ENCODE measurements at places on chromosomes 5 and 9.

- no peak for DNase-seq
These were observed 28.2 kb downstream of the RNF145 start for GRCh38 chr5:159181152-159181551.

GRCh38 chr5:136212252-136212721, 19.3 kb upstream of the SMIM32 start:
- peak; percentile 21 for DNase-seq

GRCh38 chr5:115686051-115686737, 60.4 kb upstream of the TMED7 start:
- no peak for DNase-seq

GRCh38 chr5:99122976-99123375, 194.2 kb upstream of the CHD1 start:
- no peak for DNase-seq

- DNase-seq: no peak
These were observed 18.5 kb upstream of the ERMP1 start for GRCh38 chr9:5851445-5851844.

- DNase-seq: peak; percentile 4
These were observed 337.8 kb downstream of the DEPDC1B start for GRCh38 chr5:60362158-60362557.

DNA sequence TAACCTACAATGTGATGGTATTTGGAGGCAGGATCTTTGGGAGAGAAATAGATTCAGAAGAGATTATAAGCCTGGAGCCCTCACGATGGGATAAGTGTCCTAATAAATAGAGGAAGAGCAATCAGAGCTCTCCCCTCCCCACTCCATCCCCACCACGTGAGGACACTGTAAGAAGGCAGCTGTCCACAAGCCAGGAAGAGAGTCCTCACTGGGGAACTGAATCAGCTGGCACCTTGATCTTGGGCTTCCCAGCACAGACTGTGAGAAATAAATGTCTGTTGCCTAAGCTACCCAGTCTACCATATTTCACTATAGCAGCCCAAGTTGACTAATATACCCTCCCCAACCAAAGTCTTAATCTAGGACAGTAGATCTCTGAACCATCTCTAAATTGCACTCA, 118.1 kb downstream of the SUSD1 start:
- no peak for DNase-seq

- no peak for DNase-seq
These were observed 138.1 kb downstream of the C9orf50 start for GRCh38 chr9:129482521-129483414.

- DNase-seq: no peak
These were observed 13.1 kb downstream of the SPRY4 start for GRCh38 chr5:142311725-142312124.

GRCh38 chr9:88236511-88237478, 98.5 kb upstream of the SPATA31C2 start:
- DNase-seq: no peak

- DNase-seq: no peak
These were observed 3.8 kb upstream of the STPG3 start for GRCh38 chr9:137247135-137247915.

GRCh38 chr9:29697011-29697410, 2123.7 kb upstream of the C9orf72 start:
- no peak for DNase-seq

GRCh38 chr9:31824860-31825259, 559.6 kb upstream of the ACO1 start:
- DNase-seq: peak; percentile 82

GRCh38 chr5:80753712-80754111, 98.9 kb upstream of the DHFR start:
- no peak for DNase-seq

GRCh38 chr5:170612256-170612678, 108.4 kb downstream of the KCNIP1 start:
- DNase-seq: no peak

DNA sequence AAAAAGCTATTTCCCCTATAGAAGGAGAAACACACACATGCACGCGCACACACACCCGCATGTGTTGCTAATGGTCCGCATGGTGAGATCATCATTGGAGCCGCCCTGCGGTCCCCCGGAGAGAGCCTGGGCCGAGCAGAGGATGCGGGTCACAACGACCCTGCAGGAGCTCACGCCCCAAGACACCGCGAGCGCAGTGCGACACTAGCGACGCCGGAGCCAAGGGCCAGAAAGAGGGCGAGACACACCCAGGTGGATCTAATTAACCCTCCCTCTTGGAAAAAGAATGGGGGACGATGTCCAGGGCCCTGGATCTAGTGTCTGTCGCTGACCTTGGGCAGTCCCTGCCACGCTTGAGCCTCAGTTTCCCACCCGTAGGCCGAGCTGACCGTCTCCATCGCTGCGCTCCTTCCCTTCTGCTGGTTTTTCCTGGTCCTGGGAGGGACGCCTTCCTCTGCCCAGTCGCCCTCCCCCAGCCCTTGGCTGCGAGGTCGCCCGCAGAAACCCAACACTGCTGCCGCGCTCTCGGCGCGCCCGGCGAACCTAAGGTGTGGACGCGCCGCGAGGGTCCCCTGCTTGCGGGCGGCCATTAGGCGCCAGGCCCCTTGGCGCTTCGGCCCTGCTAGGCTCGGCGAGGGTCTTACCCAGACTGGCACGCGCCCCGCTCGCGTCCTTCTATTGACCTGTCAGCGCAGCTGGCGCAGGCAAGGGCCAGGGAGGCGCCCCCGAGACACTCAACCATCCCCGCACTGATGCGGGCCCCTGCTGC, 47.5 kb upstream of the RNF20 start:
- no peak for DNase-seq

DNA sequence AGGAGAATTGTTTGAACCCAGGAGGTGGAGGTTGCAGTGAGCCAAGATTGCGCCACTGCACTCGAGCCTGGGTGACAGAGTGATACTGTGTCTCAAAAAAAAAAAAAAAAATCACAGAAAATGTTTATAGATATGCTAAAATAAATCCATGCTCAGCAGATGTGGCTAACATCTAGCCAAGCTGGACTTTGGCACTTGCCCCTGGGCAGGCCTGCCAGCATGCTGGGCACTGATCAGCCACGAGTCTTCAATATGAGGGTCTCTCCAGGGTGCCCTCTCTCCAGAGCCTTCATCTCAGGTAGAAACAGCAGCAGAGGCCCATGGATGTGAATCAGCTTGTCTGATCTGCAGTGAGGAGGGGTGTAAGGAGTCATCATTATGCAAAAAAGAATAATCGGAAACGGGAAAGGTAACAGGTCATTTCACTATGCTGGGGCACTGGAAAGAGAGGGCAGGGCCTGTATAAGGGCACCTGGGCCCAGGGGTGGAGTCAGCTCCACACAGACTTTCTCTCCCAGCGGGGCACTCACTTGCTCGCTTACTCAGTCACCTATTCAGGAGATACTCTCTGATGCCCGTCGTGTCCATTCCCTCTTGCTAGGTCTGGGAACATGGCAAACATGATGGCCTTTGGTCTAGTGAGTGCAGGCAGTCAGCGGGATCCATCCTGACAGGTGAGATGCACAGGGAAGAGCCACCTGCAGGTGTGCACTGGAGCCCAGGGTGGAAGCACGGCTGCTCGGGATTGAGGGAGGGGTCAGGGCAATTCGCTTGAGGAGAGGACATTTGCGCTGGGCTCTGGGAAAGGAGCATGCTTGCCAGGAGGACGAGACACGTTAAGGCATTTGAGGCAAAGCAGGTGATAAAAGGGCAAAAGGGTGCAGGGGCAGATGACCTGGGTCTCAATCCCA, 17.1 kb downstream of the RNF44 start:
- DNase-seq: no peak

GRCh38 chr9:137813651-137814415, 63.7 kb upstream of the CACNA1B start:
- DNase-seq: no peak

DNA sequence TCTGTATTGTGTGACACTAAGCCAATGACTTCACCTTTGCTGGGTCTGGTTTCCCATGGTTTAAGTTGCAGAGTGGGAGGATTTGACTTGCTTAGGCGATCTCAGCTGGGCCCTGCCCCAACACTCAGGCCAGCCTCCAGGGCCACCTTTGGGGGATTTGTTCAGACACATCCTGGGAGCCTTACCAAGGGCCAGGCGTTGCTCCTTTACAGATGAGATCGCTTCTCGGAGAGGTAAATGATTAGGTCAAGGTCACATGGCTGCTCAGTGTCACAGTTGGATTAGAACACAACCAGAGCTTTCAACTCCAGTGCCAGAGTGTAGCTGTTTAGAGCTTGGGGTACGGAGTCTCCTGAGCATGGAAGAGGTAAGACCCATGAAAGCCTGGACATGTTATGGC, 57.5 kb downstream of the COL27A1 start:
- DNase-seq: no peak

DNA sequence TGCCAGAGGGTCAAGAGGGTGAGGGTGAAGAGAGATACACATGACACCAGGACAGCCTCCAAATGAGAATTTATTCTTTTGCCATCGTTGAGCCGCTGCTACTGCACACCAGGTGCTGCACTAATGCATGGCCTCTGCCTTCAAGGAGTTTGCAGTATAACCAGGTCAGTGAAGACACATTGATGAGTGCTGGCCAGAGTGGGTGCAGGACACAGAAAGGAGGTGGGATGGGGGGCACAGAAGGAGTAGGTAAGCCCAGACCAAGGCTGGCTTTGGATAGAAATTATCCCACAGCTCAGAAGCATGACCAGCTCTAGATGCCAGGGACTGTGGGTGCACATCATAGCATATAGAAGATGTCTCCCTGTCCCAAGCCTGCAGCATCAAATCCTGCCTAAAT, 38.0 kb downstream of the FOXI1 start:
- DNase-seq: no peak

DNA sequence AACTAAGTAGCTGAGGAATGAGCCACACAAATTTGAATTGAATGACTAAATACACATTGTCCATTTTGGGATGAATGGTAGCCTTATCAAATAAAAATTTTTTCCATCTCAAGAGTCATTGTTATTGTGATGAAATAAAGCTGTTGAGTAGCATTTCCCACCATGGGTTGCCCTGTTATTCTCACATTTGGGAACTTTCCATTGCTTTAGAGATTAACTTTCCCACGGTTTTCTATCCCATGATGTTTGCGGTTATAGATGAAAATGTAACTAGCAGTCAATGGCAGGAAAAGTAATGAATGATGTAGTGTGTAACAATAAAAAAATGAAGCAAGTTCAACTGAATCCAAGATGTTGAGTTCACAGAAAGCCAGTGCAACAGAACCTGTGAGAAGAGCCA, 59.9 kb upstream of the PLPP1 start:
- no peak for DNase-seq

GRCh38 chr5:120152931-120153330, 311.2 kb upstream of the PRR16 start:
- no peak for DNase-seq

Measured in HepG2 (cell line).